Vagina (tissue), 2 donors: ENCODE measurements at places on chromosomes 4 and X.
A peak's percentile ranks its signal among the peaks of the same experiment; 100 is the strongest.

- DNase-seq: no peak
Measured at GRCh38 chr4:169849456-169849855, 91.7 kb upstream of the HPF1 start.

- no peak for DNase-seq
Measured at GRCh38 chr4:52377563-52377962, 281.5 kb downstream of the USP46 start.

GRCh38 chrX:136658151-136658550 is 10.2 kb downstream of the CD40LG start:
- no peak for DNase-seq

- no peak for DNase-seq
Measured at GRCh38 chr4:54513741-54514140, 144.0 kb upstream of the KIT start.

DNA sequence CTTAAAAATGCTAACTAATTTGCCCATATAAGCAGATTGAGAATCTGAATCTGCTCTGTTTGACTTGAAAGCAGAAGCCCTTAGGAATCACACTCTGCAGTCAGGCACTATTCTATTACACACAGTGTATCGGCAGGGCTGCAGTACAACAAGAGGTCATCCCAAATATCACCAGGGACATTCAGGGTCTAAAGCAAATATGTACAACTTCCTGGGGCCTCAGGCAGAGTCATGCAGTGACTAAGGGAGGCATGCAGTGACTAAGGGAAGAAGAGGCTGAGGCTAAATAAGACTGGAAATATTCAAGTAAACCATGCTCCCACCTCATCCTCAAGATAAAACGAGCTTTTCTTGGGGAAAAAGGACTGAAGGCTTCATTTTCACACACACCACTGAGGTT is 20.9 kb downstream of the MAPK10 start:
- no peak for DNase-seq

DNA sequence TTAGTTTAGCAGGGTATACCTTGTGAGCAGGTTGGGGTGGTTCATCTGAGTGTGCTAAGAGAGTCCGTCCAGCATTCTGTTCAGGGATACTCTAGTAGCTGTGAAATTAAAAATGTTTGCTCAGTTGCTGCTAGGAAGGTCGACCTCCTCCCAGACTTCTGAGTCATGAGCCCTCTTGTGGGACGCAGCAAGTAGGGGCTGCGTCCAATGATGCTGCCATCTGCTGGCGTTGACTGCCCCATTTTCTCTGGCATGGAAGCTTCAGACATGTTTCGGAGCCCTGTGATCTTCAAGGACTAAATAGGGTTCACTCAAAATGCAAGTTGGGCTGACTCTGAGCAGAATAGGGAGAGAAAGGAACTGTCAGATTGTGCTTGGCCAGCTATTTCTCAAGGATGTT is 201.0 kb upstream of the ARSJ start:
- DNase-seq: no peak

DNA sequence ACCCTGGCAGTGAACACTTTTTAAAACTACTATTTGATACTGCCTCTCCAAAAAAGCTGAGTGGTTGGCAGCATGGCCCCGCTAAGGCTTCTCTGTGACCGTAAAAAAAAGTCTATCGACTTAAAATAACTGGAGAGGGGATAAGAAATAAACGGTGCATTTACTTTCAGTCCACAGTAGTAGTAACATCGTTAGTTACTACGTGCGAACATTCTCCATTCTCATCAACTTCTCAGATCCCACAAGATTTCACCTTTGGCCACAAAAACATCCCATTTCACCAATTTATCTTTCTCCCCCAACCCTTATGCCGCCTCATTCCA is 524 bp upstream of the EXOSC9 start:
- no peak for DNase-seq

DNA sequence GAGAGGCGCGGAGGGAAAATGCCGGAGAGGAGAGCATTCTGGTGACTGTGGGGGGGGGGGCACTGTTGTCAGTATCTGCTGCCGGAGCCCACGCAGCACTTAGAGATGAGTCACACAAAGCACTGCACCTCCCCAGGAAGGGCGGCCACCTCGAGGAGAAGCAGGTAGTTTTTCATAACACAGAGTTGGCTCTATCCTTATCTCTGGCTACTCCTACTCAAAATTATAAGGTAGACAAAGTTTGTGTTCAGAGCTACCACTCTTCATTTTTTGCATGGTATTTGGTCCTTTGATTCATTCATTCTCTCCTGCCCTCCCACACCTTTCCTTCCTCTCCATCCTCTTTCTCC is 76.2 kb upstream of the SCOC start:
- no peak for DNase-seq

DNA sequence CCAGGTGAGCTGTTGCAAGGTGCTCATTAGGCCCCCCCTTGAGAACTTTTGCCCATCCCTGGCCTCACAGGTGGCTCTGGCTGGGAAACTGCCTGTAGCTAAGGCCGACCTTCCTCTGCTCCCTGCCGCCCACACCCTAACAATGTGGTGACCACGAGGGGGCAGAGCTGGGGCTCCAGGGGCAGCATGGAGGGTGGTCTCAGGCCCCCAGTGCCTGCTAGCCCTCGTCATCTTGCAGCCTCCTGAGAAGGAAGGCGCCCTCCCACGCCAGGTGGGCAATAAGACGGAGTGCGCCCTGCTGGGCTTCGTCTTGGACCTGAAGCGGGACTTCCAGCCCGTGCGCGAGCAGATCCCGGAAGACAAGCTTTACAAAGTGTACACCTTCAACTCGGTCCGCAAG is 32.4 kb downstream of the ATP2B3 start:
- DNase-seq: no peak

DNA sequence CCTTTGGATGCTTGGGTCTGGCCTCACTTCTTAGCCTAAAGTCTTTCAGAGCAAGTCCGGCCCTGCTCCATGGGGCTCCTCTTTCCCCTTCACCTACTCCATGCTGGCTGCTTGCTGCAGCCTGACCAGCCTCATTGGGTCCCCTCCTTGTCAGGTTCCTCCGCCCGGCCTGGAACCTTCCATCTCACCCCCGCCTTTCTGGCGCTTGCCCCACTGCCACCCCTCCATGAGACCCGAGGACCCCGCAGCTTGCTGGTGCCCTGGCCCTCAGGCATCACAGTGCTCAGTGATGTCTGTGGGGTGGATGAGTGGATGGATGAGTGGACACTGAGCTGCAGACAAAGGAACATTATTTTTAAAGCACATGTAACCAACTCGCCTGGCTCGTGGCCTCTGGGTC is 24.7 kb downstream of the SORCS2 start:
- no peak for DNase-seq

DNA sequence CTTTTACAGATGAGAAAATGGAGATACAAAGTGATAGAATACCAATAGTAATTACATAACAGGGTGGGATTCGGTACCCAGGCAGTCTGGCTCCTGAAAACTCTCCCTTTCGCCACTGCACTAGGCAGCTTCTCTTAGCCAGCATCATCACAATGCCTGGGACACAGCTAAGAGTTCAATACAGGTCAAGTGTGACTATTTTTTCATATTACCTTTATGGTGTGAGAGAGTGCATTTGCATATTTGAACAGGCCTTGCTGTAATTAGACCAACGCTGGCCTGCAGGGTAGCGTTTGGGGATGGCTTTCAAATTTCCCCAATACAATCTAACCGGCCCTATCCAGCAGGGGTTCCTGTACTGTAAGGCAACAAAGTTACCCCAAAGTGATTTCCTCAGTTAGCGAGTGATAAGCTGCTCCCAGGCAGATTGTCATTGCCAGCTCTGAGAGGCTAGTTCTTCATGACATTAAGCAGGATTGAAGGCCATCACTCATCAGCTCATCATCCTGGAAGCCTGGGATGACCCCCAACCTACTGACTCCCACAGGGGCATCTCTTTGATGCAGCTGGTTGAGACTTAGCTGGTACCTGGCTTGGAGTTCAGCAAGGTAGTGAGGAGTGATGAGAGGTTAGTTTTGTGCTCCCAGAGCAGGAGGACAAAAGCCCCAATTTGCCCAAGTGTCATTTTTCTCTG is 836.8 kb upstream of the LCORL start:
- DNase-seq: no peak

DNA sequence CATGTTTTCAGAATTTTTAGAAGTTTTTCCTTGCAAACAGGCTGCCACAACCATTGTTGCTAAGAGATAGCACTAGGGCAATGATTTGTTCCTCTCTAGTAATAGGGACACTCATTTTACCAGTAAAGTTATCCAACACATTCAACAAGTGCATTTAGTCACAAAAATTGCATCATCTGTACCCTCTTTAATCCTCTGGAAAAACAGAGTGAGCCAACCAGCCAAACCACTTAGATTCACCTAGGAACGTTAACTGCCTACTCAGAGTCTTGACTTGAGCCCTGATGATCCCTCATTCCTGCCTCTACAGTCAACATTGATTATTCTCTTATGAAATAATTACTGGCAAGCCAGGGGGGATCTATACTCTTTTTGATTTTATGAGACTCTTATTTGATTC is 17.0 kb upstream of the ADGRA3 start:
- DNase-seq: no peak

GRCh38 chr4:22500831-22501714 is 14.8 kb downstream of the ADGRA3 start:
- DNase-seq: no peak

DNA sequence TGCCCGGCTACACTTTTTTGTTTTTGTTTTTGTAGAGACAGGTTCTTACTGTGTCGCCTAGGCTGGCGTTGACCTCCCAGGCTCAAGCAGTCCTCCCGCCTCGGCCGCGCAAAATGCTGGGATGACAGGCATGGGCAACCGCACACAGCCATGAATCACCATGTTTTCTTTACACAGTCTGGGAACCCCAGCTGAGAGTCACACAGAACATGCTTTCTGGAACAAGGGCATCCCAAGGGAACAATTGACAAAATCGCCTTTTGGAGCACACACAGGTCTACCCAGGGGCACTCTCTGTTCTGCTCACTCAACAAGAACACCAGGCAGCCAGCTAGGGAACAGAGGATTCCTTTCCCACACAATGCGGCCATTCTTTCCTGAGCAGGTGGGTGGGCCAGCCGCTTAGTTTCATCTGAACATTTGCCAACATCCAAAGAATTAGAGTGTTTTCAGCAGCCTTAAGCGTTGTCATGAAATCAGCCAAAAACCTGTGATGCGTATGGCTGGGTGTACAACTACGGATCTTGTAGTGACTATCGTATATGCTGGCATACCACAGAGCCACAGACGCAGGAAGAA is 15.7 kb downstream of the PRKX start:
- no peak for DNase-seq

GRCh38 chr4:41844327-41844726 is 90.9 kb upstream of the TMEM33 start:
- no peak for DNase-seq

- DNase-seq: no peak
Measured at GRCh38 chrX:121216641-121217374, 169.4 kb downstream of the GLUD2 start.

GRCh38 chr4:113695328-113696169 is 66.0 kb downstream of the CAMK2D start:
- DNase-seq: no peak

- DNase-seq: no peak
Measured at GRCh38 chrX:19887911-19888879, 795 bp upstream of the SH3KBP1 start.

DNA sequence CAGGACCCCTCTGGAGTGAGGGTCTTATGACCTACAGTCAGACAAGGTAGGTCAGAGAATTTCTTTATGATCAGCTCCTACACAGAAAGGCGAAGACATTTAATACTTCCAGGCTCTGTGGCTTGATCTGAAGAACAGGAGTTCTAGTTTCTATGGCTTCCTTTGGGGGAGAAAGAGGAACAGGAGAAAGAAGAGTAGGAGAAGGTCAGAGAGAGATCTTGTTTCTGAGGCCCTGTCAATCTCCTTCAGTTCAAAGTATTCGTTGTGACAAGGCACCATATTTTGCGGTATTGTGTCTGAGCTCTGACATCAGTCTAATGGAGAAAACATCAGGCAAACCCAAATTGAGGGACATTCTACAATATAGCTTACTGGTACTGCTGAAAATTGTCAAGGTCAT is 16.7 kb downstream of the TMSB4X start:
- DNase-seq: no peak

DNA sequence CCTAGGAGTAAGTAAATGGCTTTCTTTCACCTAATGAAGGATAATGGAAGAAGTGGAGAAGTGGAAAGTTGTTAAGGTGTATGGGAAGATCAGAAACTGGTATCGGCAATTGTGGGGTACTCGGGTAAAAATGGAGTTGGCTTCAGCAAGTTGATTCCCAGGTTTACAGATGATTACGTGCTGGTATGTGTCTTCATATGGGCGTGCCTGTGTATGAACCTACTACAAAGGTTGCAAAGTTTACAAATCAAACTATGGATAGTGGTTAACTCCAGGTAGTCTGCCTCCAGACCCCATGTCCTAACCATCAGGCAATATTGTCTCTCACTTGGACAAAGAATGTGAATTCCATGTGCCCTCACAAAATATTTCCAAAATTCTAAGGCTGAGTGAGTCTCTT is 773 bp downstream of the TLR3 start:
- DNase-seq: peak; percentile 71

- no peak for DNase-seq
Measured at GRCh38 chr4:118904935-118905334, 16.3 kb downstream of the SYNPO2 start.

GRCh38 chr4:74567981-74568380 is 123.0 kb downstream of the AREG start:
- DNase-seq: no peak

- DNase-seq: no peak
Measured at GRCh38 chr4:179530958-179531357, 2088.7 kb upstream of the AGA start.

DNA sequence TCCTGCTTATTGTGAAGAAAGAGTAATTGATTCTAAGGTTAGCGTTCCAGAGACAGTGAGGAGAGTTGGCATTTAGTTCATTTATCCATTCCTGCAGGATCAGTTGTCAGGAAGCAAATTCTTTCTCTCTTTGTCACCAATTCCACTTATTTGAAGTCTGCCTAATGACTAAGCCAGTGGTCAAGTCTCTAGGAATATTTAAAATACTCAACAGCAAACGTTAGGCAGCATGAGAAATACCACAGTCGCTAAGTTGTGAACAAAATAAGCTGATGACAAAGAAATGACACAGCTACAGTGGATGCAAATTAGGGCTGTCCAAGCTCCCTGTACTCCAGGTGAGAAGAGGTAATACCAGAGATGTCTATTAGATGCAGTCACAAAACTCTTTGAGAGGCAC is 6.6 kb upstream of the MAGEB17 start:
- DNase-seq: no peak

GRCh38 chr4:104490096-104490769 is 4.5 kb downstream of the CXXC4 start:
- no peak for DNase-seq

GRCh38 chrX:9728261-9728660 is 37.4 kb downstream of the GPR143 start:
- no peak for DNase-seq
